ENCODE measurements at places on chromosomes 12 and 14. TPM values are rescaled to one million over a fixed set of nuclear protein-coding genes. Genes with fewer than 3 reads are reported as not detected.

The SPX gene
- 0.07 TPM for total RNA-seq

The SCN8A gene
- total RNA-seq = 1.4 TPM

The ADAMTS20 gene
- total RNA-seq = not detected

The RNASE4 gene
- 109 TPM for total RNA-seq

The CD163 gene
- not detected for total RNA-seq

The ENO2 gene
- total RNA-seq = 15.9 TPM

All from HepG2 (cell line).